Heart right ventricle (tissue), 16 donors: ENCODE measurements at places on chromosomes 12 and 14. TPM values are rescaled to one million over a fixed set of nuclear protein-coding genes. Genes with fewer than 3 reads are reported as not detected.

Gene MUCL1
- polyA plus RNA-seq: not detected

Gene NGB
- not detected for polyA plus RNA-seq

Gene SERPINA4
- polyA plus RNA-seq: not detected

Gene APOLD1
- 19.8 TPM for polyA plus RNA-seq

Gene SYCP3
- polyA plus RNA-seq: 0.07 TPM

Gene RFLNA
- 0.14 TPM for polyA plus RNA-seq

Gene CLEC1B
- 0.04 TPM for polyA plus RNA-seq

Gene RPGRIP1
- 0.73 TPM for polyA plus RNA-seq

Gene KRT6A
- polyA plus RNA-seq: not detected

Gene GNB3
- polyA plus RNA-seq: 1.9 TPM

Gene FOXA1
- polyA plus RNA-seq: not detected

Gene PLEK2
- 0.51 TPM for polyA plus RNA-seq

Gene STRAP
- polyA plus RNA-seq: 149 TPM

Gene MGP
- polyA plus RNA-seq: 528 TPM

Gene KRT72
- not detected for polyA plus RNA-seq

Gene SPIC
- not detected for polyA plus RNA-seq

Gene SETD3
- polyA plus RNA-seq: 59.9 TPM

Gene NDUFA9
- 206 TPM for polyA plus RNA-seq

Gene GLT8D2
- polyA plus RNA-seq: 10.2 TPM

Gene CRACR2A
- 0.64 TPM for polyA plus RNA-seq

Gene ALX1
- polyA plus RNA-seq: not detected

Gene GCH1
- polyA plus RNA-seq: 3.3 TPM

Gene CELA1
- not detected for polyA plus RNA-seq
